HS-5 (cell line): ENCODE measurements at places on chromosomes 7 and 10.
A peak's percentile ranks its signal among the peaks of the same experiment; 100 is the strongest.

- no peak for DNase-seq
Observed at GRCh38 chr7:36006636-36007229, 146.3 kb upstream of the EEPD1 start.

DNA sequence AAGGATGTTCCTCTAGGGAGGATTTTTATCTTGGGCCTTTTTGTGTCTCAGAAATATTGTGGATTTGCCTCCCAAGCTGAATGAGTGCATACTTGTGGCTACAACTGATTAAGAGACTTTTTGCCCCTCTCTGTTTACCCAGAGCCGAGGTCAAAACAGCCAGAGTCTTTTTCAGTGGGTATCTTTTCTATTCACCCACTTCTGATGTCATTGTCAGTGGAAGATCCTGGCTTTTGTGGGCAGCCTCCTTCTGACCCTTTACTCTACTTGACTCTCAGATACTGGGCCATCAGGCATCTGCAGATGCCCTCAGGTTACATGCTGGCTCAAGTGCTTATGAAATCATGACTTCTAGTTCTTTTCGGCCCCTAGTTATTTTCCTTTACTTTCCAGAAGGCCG is 19.6 kb upstream of the PIP4K2A start:
- no peak for DNase-seq

GRCh38 chr10:49356944-49357343 is 38.9 kb downstream of the DRGX start:
- no peak for DNase-seq

DNA sequence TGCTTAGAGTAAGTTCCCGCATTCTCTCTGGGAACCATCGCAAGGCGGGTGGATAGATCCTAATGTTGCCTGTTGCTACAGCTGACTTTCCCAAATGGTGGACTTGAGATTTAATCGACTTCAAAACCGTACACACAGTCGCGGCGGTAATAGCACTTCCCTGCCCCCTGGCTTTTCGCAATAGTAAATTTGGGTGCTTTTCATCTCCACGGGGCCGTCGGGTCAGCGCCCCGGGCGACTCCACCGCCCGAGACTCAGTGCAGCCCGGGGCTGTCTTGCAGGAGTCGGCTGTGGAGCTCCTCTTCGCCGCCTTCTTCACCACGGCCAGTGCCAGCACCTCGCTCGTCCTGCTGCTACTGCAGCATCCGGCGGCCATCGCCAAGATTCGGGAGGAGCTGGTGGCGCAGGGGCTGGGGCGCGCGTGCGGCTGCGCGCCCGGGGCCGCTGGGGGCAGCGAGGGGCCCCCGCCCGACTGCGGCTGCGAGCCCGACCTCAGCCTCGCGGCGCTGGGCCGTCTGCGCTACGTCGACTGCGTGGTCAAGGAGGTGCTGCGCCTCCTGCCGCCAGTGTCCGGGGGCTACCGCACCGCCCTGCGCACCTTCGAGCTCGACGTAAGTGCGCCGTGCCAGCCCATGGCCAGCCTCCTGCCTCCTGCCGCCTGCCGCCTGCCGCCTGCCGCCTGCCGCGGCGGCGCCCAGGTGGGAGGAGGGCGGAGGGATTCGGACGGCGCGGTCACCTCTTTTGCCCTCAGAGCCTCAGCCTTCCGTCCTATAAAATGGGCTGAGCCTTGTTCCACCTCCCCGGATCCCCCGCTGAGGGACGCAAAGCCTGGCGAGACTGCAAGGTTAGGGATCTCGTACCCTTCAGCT is 5.3 kb downstream of the CYP26C1 start:
- no peak for DNase-seq

DNA sequence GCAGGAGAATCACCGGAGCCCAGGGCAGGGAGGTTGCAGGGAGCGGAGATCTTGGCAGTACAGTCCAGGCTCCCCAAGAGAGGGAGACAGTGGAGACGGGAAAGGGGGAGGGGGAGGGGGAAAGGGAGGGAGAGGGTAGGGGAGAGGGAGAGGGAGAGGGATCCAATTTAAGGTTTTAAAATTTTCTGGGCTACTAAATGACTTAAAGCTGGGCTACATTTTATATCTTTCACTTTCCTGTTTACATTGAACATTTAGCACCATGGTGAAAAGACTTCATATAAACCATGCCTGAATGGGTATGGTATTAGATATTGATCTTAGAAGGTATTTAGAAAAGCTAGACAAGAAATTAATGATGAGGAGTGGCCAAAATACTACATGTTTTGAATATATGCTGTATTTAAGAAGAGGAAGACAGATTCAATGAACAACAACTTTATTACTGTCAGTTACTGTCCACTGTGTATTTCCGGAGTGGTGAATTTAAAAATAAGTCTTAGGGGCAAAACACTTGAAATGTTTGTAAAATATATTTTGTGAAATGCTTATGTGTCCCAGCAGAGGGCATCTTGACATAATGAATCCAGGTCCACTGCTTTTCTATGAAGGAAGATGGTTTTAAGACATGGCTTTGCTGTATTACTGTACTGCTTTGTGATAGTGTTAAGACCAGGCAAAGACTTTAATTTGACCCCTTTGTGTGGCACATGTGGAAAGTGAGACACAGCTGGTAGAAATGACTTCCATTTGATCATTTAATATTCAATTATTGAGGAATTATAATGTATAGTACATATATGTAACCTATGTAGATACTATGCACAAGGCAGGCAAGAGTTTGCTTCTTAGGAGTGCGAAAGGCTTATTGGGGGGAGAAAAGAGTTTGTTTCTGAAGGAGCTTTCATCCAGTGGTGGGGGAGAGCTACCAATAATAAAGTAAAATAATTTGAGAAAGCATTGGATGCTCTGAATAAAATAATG is 52.8 kb downstream of the NRF1 start:
- no peak for DNase-seq

- DNase-seq: peak; percentile 52
Observed at GRCh38 chr10:119652361-119652730, 1.2 kb downstream of the BAG3 start.

DNA sequence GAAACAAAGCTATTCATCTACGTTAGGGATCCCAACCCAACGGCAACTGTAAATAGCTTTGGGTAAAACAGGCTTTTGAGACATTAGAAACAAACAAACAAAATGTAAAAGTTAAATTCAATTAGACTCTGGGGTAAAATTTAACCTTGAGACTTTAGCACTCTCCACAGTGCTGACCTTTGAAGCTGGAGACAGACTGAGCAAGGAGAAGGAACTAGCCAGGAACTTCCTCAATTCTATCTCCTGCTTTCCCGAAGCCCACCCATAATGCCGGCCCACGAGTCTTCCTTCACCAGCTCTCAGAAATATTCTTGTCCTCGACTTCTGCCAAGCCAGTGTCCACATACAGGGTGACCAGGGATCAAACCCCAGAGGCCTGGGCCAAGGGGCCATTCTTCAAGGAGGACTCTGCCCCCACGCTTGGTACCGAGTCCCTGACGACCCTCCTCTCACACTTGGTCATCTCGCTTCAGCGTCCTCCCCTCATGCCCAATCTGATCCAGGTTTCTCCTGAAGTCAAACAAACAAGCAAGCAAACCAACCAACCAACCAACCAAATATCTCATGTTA is 114.1 kb downstream of the HIPK2 start:
- DNase-seq: no peak

DNA sequence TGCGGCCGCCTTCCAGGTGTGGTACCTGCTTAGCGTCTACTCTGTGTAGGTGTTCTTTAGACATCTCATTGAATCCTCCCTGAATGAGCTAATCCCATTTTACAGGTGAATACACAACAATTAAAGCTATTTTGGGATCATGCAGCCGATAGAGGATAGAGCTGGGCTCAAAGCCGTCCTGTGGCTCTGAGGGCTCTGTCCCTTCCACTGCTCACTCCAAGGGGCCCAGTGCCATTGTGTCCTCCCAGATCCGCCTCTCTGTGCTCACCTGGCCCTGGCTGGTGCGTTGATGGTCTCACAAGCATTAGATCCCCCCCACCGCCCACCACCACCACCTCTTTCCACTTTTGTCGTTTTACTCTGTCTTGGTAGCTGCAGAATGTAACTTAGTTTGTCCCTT is 13.1 kb downstream of the NPTX2 start:
- no peak for DNase-seq

GRCh38 chr10:30434273-30435072 is 489 bp downstream of the MAP3K8 start:
- DNase-seq: no peak

GRCh38 chr10:6995341-6995740 is 415.3 kb upstream of the PRKCQ start:
- no peak for DNase-seq

GRCh38 chr7:73622909-73623797 is 1.2 kb downstream of the MLXIPL start:
- DNase-seq: no peak

- no peak for DNase-seq
Observed at GRCh38 chr10:100401631-100402328, 54.7 kb downstream of the SCD start.

DNA sequence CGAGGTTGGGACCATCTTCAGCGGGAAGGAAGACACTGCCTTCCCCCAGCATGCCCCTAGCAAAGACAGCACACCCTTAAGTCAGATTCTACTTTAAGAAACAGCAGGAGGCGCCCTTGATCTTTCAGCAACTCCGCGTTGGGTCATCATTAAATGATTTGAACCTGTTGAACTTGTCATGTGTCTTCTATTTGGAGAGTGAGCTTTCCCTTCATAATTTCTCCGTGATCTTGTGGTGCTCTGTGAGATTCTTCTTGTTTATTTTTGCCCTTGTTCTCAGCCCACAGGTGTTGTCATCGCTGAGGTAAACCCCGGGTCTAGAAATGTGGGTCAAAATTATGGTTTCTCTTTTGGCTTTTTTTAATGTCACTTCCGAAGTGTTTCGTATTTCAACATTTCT is 49.5 kb upstream of the PITRM1 start:
- no peak for DNase-seq

DNA sequence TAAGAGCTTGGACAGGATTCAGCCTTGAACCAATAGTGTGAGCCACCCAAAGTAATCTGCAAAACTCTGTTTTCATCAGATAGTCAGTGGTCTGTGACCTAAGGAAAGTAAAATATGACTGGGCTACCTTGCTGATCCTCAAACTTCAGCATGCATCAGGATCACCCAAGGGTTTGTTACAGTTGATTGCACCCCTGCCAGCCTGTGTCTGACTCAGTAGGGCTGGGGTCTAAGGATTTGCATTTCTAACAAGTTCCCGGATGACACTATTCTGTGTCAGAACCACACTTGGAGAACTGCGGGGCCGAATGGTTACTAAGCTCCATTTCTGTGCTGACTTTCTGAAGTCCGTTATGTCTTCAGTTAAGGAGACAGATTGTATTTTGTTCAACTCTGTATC is 40.6 kb upstream of the TSPAN13 start:
- no peak for DNase-seq

- DNase-seq: no peak
Observed at GRCh38 chr7:77935652-77936348, 137.2 kb downstream of the PHTF2 start.

GRCh38 chr7:107890962-107891635 is at the start of gene DLD:
Gene DLD, plus strand, starts transcription at chr7:107891183. Its CDS starts 68 bp downstream, at chr7:107891251.
- peak; percentile 58 for DNase-seq

- no peak for DNase-seq
Observed at GRCh38 chr10:48574817-48575380, 30.0 kb downstream of the ARHGAP22 start.

GRCh38 chr7:4479367-4480039 is 202.6 kb upstream of the FOXK1 start:
- DNase-seq: peak; percentile 32

GRCh38 chr7:151742713-151743480 is 134.0 kb downstream of the PRKAG2 start:
- DNase-seq: no peak

- no peak for DNase-seq
Observed at GRCh38 chr7:66869660-66870450, 51.2 kb upstream of the TMEM248 start.

DNA sequence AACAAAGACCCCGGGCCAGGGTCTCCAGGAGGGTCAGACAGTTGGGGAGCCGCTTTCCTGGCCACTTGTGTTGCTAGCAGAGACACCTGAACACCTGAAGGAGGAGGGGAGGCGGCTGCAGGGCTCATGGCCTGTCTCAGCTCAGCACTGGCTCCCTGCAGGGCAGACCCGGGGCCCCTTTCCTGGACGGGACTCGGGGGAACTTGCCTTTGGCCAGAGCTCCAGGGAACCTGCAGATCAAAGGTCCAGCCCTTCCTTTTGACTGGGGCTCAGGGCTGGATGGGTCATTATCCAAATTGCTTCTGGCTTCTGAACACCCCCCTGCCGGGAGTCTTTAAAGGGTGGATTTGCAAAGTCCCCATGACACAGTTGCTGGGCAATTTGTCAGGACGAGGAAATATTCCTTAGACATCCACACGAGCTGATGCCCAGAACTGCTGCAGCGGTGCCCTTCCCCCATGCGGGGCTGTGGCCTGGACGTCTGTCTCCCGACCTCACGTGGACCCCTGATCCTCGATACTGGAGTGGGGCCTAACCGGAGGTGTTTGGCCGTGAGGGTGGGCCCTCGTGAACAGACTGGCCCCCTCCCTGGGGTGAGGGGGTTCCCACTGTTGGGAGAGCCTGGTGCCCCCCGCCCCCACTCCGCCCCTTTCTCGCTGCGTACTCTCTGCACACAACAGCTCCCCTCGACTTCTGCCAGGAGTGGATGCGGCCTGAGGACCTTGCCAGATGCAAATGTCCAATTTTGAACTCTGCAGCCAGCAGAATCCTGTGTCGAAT is 194.3 kb downstream of the ELFN1 start:
- no peak for DNase-seq

- DNase-seq: no peak
Observed at GRCh38 chr10:5953676-5954075, 23.7 kb downstream of the IL15RA start.

GRCh38 chr7:10537764-10538163 is 435.9 kb upstream of the PHF14 start:
- DNase-seq: no peak
